ENCODE measurements at places on chromosomes 2 and 18. TPM values are rescaled to one million over a fixed set of nuclear protein-coding genes. Genes with fewer than 3 reads are reported as not detected.

FAM228B gene
- 11.9 TPM for total RNA-seq

PLA2R1 gene
- total RNA-seq, result 8.3 TPM

PMS1 gene
- 41.0 TPM for total RNA-seq

FAM110C gene
- total RNA-seq, result 0.26 TPM

C2orf92 gene
- total RNA-seq, result 0.77 TPM

CNGA3 gene
- total RNA-seq, result under 0.01 TPM

CDH20 gene
- not detected for total RNA-seq

MALL gene
- 3.1 TPM for total RNA-seq

CYTIP gene
- not detected for total RNA-seq

DNA sequence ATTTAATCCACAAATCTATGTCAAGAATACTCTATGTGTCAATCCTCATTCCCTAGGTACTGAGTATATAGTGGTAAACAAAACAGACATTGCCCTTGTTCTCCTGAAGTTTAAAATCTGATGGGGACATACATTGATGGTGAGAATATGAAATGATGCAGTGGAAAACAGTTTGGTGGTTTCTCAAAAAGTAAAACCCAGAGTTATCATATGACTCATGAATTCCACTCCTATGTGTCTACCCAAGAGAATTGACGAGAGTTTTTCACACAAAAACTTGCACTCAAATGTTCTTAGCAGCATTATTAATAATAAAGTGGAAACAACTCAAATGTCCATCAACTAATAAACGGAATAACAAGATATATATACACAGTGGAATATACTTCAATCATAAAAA is 586.7 kb downstream of the CCDC85A start:
- peak; percentile 67 for DNase-seq

DNA sequence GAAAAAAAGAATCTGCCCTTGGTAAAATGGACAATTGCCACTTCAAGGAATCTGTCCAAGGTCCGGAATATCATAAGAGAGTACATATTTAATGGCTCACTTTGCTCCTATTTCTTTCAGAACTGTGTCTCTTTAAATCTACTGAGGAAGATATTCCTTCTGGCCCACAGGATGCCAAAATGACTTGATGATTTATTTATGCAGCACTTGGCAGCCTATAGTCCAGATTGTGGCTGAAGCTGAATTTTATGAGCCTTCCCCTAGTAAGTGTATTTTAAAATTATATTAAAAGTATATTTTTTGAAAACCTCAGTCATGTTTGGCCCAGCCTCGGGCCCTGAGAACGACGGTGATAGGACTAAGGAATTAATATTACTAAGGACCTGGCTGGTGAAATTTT is 465.1 kb upstream of the HNRNPA3 start:
- DNase-seq, result no peak

DNA sequence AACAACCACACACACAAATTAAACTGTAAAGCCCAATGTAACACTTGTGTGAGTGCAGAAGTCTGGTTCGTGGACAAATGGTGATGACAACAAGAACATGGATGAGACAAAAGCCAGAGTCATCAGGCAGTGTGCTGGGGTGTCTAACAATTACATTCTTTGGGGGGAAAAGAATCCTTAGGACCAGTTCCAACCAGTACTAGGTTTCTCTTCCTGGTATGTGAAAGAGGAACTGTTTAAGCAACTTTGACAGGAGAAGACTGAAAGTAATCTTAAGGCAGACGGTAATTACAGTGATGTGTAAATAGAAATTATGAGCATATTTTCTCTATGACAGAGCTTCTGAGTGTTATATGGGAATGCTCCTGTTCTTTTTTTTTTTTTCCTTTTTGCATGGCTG is 133.4 kb downstream of the AFF3 start:
- peak; percentile 81 for DNase-seq

- DNase-seq, result no peak
Observed at GRCh38 chr2:98348066-98348561, 1.9 kb downstream of the CNGA3 start.

- no peak for DNase-seq
Observed at GRCh38 chr2:70941701-70942100, 6.0 kb downstream of the ATP6V1B1 start.

DNA sequence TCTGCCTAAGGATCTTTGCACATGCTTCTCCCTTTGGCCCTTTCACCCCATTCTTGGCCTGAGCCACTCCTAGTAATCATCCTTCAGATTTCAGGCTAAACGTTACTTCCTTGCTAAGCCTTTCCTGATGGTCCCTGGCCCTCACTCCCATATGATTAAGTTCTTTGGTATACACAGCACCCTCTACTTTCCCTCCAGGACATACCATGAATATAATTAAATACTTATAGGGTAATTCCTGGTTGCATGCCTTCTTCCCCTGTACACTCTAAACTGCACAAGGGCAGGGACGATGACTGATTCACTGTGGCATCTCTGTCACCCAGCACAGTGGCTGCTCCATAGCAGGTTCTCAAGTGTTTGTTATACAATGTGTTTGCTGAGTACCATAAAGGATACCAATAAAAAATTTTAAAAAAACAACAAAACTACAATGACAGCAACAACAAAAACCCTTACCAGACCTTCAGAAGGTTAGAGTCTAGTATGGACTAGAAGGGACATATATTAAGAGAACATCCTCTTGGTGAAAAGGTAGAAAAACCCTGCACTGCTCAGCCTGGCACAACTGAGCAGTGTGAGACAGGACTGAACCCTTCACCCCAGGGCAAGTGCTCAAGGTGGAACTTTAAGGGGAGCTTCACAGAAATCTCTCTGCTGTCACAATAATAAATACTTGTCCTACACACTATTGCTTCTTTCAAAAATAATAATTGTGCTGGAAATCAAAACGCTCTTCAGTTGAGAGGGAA is 76.2 kb downstream of the AAK1 start:
- peak; percentile 59 for DNase-seq

GRCh38 chr2:96843538-96844268 is at the start of gene ANKRD23:
Gene ANKRD23, minus strand, starts transcription at chr2:96844021. Its CDS starts 29 bp downstream, at chr2:96843992.
- no peak for DNase-seq

- DNase-seq, result no peak
Observed at GRCh38 chr18:66103550-66103949, 352.7 kb downstream of the CDH7 start.

DNA sequence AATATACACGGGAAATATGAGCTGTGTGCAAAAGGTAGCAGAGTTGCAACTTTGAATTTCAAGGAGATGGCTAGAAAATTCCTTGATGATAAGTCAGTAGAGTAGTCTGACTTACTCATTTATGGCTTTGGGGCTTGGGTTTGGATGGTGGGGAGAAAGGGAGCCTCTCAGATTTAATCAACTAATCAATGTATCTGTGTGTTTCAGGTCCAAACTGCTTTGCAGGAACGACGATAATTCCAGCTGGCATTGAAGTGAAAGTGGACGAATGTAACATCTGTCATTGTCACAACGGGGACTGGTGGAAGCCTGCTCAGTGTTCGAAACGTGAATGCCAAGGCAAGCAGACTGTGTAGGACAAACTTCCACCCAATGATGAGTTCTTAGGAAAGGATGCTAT is 164.6 kb downstream of the VWC2L start:
- peak; percentile 52 for DNase-seq

DNA sequence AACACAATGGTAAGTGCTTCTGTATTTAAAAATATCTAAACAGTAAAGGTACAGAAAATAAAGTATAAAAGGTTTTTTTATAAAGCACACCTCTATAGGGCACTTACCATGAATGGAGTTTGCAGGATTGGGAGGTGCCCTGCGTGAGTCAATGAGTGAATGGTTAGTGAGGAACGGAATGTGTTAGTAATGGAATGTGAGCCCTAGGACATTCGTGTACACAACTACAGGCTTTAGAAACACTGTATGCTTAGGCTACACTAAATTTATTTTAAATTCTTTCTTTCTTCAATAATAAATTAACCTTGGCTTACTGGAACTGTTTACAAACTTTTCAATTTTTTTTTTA is 337.9 kb upstream of the SLC39A10 start:
- DNase-seq, result peak; percentile 80

GRCh38 chr2:3526871-3527270 is 7.5 kb upstream of the ADI1 start:
- DNase-seq, result no peak

GRCh38 chr2:194380011-194380410 is 1277.0 kb upstream of the SLC39A10 start:
- DNase-seq, result no peak

DNA sequence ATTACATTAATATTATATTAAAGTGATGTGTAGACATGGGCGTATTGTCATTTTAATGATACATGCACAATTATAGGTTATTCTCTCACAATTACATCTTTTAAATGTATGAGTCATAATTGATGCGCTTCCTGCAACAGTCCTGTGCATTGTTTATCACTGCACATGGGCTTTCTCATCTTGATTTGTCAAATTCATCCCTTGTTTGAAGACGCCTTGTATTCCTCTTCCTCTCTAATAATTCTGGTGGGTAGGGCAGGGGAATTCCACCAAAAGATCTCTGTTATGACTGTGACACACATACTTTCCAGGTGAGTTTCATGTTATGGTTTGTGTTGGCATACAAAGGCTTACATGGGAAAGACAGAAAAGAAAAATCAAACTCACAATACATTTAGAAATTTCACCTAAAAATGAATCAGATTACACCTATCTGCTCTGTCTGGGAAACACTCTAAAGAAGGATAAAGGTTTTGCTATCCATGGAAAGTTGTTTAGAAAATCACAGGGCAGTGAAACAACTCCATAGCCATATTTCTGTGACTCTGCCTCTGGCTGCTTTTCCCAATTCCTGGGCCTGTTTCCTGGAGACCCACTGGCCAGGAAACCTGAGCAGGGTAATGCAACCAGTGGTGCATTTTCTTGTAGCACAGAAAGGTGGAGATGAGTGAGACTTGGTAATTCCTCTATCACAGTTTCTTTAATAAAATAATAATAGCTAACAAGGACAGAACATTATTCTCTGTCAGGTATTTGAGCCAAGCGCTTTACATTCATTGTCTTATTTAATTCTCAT is 13.2 kb downstream of the SLC9A2 start:
- DNase-seq, result no peak

DNA sequence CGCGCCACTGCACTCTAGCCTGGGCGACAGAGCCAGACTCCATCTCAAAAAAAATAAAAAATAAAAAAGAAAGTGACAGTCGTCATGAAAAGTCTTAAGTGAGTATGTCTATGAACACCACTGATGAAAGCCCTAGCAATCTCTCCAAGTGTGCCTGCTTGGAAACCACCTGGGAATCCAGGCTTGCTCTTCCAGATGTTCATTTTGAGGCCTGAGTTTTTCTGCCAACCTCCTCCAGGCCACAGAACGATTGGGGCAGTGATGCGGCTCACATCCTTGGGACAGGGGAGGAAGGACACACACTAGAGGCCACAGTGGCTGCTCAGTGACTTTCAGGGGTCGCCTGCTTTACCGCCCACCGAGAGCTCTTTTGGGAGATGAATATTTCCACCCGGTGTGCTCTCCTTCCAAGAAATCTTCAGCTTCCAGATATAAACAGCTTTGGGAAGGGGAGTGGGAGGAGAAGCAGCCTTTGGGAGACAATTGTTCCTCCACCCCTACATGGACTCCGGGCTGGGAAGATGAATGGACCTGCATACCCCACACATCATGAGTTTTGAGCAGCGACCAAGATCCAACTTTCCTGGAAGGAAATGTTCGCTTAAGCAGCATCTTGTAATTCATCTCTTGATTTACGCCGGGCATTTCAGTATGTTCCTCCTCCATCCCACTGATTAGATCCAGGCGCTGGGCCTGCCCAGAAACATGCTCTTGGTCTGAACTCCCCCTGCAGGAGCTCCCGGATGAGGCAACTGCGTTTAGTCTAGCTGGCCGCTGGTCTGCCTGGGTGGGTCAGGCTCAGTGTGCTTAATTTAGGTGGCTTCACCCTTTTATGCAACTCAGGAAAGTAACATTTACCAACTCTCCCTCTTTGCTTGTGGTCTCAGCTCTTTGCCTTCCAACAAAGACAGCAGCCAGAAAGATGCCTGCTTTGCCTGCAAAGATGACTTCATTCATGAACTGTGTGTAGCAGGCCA is 6.2 kb upstream of the ARMC9 start:
- DNase-seq, result peak; percentile 74

DNA sequence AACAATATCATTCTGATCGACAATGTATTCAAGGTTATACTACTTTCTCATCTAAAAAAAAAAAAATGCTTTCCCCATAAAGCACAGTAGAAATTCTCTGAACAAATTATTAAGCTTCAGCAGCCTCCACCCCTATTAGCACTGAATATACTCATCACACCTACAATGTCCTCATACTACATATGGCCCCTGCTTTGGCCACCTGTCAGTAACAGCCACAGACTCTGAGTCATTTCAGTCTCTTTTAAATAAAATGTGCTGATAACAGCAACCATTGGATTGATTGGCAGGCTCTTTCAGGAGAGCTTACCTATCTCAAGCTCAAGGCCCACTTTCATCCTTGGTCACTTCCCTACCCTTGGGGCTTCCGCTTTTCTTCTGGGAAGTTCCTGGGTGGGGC is 236.7 kb downstream of the TMX3 start:
- DNase-seq, result no peak

DNA sequence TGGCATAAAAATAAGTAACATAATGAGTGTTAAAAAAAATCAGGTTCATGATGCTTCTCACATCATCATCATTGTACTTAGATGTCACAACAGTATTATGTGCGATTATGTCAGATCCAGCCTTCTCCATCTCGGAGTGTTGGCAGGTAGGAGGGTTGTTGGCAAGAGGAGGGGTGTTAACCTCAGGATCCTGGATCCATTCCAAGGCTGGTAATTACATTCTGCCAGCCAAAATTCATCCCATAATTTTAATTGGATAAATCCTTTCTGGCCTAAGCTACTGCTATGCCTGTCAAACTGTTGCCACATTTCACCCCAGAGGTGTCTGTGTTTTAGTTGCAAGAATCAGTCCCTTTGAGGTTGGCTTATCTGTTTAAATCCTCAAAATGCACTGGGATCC is 891 bp upstream of the FTCDNL1 start:
- DNase-seq, result no peak

GRCh38 chr2:216220976-216221375 is 111.8 kb downstream of the XRCC5 start:
- DNase-seq, result no peak

Data from fibroblast of lung (primary cell).